ENCODE measurements at places on chromosomes 6 and 20.

GRCh38 chr20:34459209-34459897 is 56.9 kb upstream of the DYNLRB1 start:
- no peak for DNase-seq

- no peak for DNase-seq
Observed at GRCh38 chr6:3531481-3531880, 74.6 kb upstream of the SLC22A23 start.

DNA sequence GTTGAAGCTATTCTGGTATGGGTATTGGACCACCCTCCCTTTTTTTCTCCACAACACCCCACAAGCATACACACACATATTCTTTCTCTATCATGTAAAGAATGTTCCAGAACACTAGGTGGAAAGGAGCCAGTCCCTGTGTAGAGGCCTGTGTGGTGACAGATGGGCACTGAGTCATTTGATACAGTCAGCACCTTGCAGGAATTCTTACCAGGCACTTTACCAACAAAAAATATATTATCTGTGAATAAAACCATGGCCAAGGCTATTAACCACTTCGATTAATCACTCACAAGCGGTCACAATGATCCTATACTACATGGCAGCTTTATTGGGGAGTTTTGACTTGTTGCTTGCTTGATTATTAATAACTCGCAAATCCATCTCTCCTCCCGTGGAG is 149.5 kb downstream of the BFSP1 start:
- DNase-seq = peak; percentile 83

DNA sequence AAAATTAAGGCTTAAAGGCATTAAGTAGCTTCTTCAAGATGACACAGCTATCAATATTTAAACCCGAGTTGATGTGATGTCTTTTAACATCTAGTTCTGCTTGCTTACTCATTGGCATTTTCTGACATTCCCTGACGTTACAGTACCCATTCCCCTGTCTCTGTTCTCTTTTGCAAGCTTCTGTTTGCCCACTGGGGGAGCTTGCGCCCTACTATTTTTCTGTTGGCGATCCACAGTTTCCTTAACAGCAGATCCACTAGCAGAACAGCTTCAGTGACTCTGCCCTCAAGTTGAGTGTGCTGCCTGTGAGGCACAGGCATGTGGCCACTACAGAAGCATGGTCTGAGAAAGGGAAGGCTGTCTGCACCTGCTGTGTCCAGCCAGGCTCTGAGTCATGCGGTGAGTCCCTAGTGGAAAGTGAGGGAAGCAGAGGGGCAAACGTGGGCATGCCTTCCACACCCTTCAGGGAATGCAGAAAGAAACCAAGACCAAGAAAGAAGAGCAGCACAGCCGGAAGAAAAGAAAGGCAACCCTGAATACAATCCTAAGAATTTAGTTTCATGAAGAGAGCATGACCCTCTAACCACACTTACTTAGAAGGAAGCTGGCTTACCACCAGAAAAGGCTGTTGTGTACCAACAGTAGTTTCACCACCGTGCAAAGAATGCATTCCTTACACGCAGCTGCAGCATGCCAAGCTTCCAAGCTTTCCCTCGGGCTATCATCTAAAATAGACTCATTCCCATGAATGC is 97.7 kb upstream of the VGLL2 start:
- no peak for DNase-seq

DNA sequence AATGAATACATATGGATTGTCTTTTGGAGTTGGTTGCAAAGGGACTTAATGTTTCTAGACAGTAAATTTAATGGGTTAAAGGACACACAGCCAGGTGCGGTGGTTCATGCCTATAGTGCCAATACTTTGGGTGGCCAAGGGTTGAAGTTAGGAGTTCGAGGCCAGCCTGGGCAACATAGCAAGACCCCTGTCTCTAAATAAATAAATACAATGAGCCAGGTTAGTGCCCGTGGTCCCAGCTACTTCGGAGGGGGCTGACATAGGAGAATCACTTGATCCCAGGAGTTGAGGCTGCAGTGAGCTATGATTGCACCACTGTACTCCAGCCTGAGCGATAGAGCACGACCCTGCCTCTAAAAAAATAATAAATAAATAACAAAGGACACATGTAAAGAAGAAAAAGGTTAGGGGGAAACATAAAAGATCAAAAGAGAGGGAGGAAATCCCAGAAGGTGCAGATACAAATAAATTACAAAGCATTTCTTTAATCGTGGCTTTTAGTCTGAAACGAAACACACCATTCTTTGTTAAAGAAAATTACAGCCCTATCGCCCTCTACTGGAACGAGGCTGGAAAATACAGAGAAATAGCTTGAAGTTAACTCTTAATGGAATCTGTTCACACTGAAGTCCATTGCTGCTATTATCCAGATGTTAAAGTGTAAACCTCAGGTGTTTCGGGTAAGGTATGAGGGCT is 42.6 kb upstream of the SCML4 start:
- no peak for DNase-seq

- no peak for DNase-seq
Observed at GRCh38 chr6:7271205-7271534, 41.8 kb downstream of the SSR1 start.

DNA sequence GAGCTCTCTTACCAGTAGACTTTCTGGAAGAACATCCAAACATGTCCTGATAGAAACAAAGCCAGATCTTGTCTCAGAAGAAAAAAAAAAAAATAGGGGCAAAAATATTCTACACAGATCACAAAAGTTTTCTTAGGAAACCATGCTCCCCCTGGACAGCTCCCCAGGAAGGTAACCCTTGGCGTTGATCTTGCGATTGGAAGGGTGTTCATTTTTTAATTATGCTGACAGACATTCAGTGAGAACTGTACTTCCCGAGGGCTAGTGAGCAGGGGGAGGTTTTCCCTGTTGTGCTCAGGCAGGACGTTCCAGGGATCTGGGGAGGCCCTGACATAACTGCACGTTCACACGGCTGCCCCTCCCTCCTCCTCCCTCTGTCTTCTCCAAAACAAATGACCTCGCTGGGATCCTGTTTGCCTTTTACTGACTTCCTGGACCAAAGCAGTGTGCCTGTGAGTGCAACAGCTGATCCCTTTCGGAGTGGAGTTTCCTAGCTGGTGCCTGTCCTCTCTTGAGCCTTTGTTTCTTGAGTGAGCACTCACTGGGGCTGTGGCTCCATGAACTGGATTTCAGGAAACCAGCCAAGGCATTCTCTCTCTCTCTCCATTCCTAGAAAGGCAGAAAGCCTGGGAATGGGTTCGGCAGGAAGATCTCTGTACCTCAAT is 46.7 kb downstream of the MARCKS start:
- no peak for DNase-seq

GRCh38 chr20:49982346-49983122 is at the start of gene SNAI1:
TSS of gene SNAI1 (plus strand) at chr20:49982980. CDS start at chr20:49983060, 80 bp downstream.
- peak; percentile 45 for DNase-seq

DNA sequence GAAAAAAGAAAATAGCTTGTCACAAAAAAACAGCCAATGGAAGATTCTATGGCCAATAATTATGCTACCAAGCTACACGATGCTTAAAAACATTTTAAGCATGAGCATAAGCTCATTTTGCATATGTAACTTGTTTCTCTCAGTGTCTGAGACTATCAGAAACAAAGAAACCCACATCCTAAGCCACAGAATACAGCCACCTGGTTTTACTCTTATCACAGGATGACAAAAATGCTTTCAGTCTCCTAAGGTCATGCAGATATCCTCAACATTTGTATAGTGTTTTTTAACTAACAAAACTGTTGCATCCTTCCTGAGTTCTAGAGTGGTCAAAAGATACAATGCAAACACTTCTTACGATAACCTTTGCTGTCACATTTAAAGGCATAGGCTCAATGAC is 172.1 kb upstream of the RUNX2 start:
- DNase-seq = no peak

DNA sequence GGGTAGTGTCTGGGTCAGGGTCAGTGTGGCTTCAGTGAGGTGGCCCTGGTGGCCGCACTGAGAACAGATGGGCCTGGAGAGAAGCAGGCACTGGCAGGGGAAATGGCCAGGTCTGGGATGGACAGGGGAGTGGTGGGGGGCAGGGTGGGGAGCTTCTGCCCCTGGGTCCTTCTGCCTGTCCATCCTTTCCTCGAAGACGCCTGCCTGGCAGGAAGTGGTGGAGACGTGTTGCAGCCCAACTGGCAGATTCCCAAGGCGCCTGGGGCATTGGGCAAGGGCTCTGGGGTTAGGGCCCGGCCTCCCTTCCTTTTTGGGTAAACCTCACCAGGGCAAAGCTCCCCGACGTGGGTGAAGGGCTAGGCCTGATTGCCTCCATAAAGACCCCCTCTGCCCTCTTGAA is 10.4 kb downstream of the SRC start:
- DNase-seq = no peak

- no peak for DNase-seq
Observed at GRCh38 chr20:42430598-42430997, 759.1 kb downstream of the PTPRT start.

GRCh38 chr6:9702914-9703313 is 712.0 kb downstream of the TFAP2A start:
- DNase-seq = no peak

- no peak for DNase-seq
Observed at GRCh38 chr6:87093199-87093598, 1.7 kb downstream of the CGA start.

DNA sequence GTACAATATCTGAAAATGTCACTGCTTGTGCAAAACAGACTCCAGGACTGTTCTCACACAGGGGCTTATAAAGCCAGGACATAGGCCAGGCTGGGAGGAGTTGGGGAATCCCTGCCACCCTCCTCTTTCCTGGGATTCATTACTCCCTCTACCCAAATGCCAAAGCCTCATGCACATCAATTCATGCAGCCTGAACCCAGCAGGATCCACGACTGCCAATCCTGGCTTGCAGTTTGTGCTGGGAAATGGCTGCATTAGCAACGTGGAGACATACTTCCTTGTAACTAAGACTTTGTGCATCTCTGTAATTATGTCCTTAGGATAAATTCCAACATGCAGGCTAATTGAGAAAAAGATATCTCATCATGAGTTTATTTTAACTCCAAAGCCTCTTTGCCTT is 143.8 kb downstream of the SYCP2 start:
- DNase-seq = no peak

- DNase-seq = no peak
Observed at GRCh38 chr6:134073161-134073560, 20.7 kb upstream of the SLC2A12 start.

GRCh38 chr6:157215717-157216116 is 107.6 kb downstream of the TMEM242 start:
- DNase-seq = peak; percentile 19

DNA sequence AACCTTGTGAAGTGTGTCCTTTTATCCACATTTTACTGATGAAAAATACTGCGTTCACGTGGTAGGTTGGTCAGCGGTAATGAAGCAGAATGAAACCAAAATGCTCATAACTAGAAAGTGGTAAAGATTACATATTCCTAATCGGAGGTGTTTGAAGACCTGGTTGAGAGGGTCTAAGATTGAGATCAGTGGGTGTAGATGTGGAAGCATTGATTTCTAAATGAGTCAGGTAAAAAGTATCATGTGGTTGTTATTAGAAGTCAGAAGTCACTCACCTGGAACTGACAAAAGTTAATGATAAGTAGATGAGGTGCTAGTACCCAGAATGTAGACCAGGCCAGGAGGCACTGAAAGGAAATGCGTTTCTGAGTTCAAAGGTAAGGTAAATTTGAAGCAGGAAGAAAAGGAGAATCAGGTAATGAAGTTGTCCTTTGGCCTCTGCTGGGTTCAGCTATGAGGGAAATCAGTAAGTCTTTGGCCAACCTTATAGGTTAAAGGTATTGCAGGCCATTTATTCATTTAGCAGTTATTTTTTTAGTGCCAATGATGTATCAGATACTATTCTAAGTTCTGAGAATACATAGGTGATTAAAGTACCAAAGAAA is 31.2 kb downstream of the FAM83B start:
- no peak for DNase-seq

- no peak for DNase-seq
Observed at GRCh38 chr20:64084685-64085152, 521 bp upstream of the LKAAEAR1 start.

GRCh38 chr6:40661726-40662125 is 74.6 kb upstream of the LRFN2 start:
- no peak for DNase-seq

- DNase-seq = no peak
Observed at GRCh38 chr6:3360727-3361045, 96.2 kb downstream of the SLC22A23 start.

DNA sequence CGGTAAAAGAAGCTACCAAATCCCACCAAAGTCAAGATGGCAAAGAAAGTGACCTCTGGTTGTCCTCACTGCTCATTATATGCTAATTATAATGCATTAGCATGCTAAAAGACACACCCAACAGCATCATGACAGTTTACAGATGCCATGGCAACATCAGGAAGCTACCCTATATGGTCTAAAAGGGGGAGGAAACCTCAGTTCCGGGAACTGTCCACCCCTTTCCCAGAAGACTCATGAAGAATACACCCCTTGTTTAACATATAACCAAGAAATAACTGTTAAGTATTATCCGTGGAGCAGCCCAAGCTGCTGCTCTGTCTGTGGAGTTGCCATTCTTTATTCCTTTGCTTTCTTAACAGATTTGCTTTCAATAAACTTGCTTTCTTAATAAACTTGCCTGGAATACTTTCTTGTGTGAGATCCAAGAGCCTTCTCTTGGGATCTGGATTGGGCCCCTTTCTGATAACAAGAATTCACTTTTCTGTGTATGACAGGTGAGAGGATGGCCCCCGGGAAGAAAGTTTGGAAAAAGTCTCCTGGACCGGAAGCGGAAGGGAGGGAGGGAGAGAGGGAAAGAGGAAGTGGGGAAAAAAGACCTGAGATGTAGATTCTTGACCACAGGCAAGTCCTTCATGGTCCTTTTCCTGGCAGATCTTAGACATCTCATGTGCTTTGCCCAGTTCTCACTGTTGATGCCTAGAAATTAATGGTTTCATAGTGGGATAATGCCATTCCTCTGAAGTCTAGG is 146.7 kb upstream of the ID4 start:
- no peak for DNase-seq

DNA sequence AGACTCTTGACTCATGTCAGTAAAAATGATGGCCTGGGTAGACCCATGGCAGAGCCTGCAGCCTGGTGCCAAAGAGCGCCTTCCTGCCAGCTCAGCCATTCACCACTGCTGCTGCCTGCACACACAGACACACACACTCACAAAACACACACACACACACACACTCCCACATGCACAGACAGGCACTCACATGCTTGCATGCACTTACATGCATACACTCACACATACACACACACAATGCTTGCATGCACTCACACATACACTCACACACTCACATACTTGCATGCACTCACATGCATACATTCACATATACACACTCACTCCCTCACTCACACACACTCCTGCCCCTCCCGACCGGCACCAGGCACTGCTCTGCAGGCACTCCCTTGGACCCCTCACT is 18.0 kb upstream of the SYNDIG1 start:
- no peak for DNase-seq

- DNase-seq = no peak
Observed at GRCh38 chr6:1067346-1067745, 244.6 kb upstream of the FOXQ1 start.

- DNase-seq = no peak
Observed at GRCh38 chr6:148780918-148781436, 34.1 kb downstream of the UST start.

- no peak for DNase-seq
Observed at GRCh38 chr20:13054011-13054410, 45.2 kb downstream of the SPTLC3 start.

- DNase-seq = no peak
Observed at GRCh38 chr6:170404036-170404435, 97.5 kb downstream of the FAM120B start.

GRCh38 chr20:43752561-43753301 is 25.9 kb upstream of the GTSF1L start:
- DNase-seq = no peak

GRCh38 chr20:53806683-53807401 is 213.2 kb upstream of the ZNF217 start:
- DNase-seq = no peak
